ENCODE measurements at places on chromosomes 7 and 10.

- no peak for DNase-seq
Observed at GRCh38 chr10:30454744-30455510, 20.9 kb downstream of the MAP3K8 start.

- DNase-seq = no peak
Observed at GRCh38 chr10:48805848-48806247, 121.2 kb downstream of the WDFY4 start.

DNA sequence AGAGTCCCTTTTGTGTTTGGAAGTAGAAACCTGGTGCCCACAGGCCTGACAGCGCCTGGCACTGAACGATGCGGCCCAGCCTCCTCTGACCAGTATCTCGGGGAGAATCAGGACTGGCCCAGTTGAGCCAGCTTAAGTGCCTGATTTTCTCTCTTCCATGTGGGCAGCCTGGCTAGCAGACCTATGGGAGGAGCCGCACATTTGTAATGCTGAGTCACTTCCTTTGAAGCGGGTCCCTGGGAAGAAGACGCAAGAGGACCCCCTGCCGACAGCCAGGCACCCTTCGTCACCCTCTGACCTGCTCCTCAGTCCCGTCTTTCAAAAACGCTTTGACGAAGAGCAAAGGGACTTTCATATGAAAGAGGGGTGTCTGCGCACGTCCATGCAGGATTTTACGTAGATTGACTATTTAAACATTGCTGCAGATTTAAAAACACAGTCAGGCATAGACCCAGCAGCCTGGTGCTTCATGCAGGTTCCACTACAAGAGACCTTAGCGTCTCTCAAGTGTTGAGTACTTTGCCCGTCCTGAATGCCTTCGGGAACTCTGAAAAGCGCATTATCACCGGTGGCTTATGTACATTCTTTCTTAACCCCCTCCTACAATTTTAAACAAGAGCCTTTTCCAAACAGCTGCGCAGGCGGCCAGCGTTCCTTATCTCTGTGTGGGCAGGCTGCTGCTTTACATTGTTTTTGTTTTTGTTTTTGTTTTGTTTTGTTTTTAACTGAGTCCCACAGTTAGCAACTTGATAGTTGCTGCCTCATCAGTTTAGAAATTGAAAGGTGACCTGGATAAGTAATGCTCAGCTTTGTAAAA lies 36.5 kb upstream of the AP5Z1 start:
- no peak for DNase-seq

- no peak for DNase-seq
Observed at GRCh38 chr10:88336334-88336733, 246.8 kb downstream of the RNLS start.
